Activated CD4-positive, alpha-beta T cell treated with anti-CD3 and anti-CD28 coated beads, Interleukin-2, amount 50 U/mL, for 24 hours (primary cell): ENCODE measurements at places on chromosomes 1 and 21.

GRCh38 chr1:160091666-160092223 lies 6.7 kb downstream of the IGSF8 start:
- no peak for DNase-seq

- DNase-seq: no peak
Observed at GRCh38 chr1:38526046-38526445, 333.5 kb downstream of the RRAGC start.

DNA sequence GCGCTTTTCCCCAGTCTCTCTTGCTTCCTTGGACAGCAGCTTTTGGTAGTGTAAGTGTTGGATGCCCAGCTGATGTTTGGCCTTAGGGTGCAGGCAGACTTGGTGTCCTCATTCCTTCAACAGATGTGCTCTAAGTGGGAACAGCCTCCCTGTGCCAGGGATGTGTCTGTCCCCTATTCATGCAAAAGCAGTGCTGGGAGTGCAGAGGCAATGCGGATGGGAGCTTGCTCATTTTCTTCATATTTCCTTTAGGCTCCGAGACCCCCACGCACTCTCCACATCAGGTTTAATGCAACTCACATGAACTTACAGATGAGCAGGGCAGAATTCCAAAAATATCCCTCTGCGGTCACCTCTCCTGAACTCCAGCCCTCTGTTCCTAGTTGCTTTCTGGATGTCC lies 96.1 kb downstream of the IER5 start:
- no peak for DNase-seq

GRCh38 chr1:65165269-65165993 lies 17.4 kb downstream of the AK4 start:
- no peak for DNase-seq

DNA sequence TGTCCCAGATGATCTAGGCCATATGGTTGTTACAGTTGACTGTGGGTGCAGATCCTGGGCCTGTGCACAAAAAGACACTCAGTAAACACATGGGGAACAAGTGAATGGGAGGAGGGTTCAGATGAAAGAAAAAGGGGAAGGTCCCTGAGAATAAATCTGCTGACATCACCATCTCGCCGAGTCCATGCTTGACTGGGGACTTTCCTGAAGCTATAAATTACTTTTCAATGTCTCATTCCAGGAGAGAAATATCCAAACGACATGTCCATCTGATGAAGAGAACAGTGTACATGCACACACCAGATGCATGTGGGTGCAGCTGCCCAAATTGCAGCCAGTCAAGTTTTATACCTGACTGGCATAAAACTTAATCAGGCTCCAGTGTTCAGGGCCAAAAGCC lies 109.0 kb downstream of the HIVEP3 start:
- DNase-seq: no peak

GRCh38 chr1:209780268-209780667 lies 4.1 kb downstream of the C1orf74 start:
- DNase-seq: no peak

- DNase-seq: no peak
Observed at GRCh38 chr1:158112994-158113758, 67.5 kb upstream of the CD1D start.

GRCh38 chr21:32007456-32007855 lies 134.6 kb downstream of the HUNK start:
- DNase-seq: no peak

GRCh38 chr1:171155484-171155883 lies 29.6 kb upstream of the FMO2 start:
- DNase-seq: no peak

GRCh38 chr1:221343607-221344006 lies 398.3 kb downstream of the DUSP10 start:
- DNase-seq: no peak

- DNase-seq: no peak
Observed at GRCh38 chr1:228013935-228014930, 7.4 kb downstream of the WNT3A start.

DNA sequence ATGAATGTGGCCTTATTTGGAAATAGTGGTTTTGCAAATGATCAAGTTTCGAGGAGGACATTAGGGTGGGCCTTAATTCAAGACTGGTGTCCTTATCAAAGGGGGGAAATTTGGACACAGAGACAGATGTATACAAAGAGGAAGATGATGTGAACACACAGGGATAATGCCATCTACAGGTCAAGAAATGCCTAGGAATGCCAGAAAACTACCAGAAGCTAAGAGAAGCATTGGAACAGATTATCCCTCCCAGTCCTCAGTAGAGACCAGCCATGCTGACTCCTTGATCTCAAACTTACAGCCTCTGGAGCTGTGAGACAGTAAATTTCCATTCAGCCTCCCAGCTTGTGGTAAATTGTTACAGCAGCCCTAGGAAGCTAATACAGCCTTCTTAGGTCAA lies 151.4 kb downstream of the PTGER3 start:
- no peak for DNase-seq

- DNase-seq: no peak
Observed at GRCh38 chr1:56547473-56547872, 31.9 kb downstream of the PLPP3 start.

DNA sequence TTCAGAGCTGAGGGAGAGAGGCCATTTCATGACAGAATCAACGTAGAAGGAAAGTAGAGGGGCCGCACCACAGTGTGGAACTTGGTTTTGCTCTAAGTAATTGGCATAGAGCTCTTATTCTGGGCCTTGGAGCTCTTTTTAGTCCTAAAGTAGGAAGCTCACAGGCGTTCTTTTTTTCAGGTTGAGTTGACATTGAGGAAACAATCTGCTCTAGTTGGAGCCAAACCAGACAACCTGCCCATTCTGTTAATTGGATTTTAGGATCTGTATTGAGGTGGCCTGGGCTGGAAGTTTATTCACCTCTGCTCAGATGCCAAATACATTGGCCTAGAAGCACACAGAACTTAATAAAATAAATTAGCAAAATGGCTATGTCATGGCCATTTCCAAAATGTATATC lies 1093.9 kb downstream of the ADGRL2 start:
- DNase-seq: no peak

DNA sequence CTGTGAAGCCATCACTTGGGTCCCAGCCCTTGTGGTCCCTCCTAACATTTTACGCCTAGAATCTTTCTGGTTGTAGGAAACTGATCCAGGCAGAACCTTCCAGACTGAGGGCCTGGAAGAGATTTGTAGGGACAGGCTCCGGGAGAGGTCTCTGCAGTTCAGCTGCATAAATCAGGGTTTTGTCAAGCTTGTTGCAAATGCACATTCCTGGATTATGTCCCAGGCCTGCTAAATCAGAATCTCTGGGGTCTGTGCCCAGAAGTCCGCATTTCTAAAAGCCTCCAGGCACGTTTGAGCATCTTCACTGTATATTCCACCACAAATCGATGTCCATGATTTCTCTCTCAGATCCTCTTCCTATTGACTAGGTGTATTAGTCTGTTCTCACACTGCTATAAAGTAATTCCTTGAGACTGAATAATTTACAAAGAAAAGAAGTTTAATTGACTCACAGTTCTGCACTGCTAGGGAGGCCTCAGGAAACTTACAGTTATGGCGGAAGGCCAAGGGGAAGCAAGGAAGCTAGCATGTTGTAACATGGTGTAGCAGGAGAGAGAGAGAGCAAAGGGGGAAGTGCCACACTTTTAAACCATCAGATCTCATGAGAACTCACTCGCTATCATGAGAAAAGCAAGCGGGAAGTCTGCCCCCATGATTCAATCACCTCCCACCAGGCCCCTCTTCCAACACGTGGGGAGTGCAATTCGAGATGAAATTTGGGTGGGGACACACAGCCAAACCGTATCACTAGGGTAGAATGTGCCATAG lies 1.2 kb upstream of the FHAD1 start:
- DNase-seq: no peak

DNA sequence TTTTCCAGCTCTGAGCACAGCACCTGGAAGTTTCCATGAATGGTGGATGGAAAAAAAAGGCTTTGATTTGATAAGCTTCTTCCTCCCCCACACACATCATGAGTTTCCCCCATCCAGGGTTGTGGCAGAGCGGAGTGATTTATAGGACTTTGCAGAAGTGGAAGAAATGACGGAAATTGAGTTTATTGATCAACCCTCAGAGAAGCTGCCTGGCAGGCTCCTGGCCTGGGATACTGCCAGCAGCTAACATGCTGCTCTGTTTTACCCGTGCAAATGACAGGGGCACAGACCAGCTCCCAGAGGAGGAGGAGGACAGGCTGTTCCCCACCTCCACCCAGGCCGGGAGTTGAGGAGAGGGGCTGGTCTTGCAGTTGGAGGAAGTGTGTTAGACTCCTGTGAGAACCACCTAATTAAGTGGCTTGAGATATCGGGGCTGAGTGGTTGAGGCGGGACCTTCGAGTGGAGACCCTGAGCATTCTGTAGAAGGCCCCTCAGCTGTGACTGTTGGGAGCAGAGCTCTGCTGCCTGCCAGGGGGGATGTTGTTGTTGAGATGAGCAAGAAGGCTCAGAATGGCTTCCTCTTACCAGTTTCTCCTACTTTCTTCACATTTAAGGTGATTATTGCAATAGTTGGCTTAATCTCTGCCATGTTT lies 21.8 kb downstream of the ADORA1 start:
- no peak for DNase-seq

DNA sequence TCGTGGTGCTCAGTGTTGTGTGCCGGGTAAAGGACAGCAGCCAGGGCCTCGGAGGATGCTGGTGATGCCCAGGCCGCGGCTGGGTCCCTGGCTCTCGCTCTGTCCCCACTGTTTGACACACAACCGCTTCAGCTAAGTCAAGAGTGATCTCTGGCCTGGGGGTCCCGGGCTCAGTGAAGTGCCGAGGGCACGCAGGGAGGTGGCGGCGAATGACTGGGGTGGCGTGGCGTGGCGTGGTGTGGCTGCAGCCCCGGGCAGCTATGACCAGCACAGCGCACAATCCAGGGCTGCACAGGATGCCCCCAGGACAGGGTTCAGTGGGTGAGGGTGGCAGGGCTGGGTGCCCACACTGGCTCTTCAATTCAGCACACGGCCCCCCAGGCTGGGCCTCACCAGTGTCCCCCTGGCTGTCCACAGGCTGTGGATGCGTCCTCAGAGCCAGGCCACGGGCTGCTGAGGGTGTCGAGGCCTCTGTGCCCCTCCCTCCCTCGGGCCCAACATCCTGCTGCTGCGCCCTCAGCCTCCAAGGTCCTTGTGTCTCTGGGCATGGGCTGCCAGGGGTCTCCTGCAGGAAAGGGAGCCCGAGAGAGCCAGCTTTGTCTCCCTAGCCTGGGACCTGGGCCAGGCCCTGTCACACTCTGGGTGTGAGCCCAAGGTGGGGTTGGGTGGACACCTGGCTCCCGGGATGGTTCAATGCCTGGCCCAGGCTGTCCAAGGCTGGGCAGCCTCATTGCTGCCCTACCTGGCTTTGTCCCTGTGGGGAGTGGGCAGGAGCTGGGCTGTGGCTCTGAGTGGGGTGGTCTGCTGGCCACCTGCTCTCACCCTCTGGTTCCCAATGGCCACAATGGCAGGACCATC lies 12.0 kb upstream of the SKI start:
- no peak for DNase-seq

- DNase-seq: no peak
Observed at GRCh38 chr1:15706751-15707150, 22.6 kb downstream of the PLEKHM2 start.

GRCh38 chr1:27071049-27071416 lies 58.4 kb upstream of the TENT5B start:
- no peak for DNase-seq

- DNase-seq: no peak
Observed at GRCh38 chr1:151510614-151510956, 602 bp upstream of the CGN start.

DNA sequence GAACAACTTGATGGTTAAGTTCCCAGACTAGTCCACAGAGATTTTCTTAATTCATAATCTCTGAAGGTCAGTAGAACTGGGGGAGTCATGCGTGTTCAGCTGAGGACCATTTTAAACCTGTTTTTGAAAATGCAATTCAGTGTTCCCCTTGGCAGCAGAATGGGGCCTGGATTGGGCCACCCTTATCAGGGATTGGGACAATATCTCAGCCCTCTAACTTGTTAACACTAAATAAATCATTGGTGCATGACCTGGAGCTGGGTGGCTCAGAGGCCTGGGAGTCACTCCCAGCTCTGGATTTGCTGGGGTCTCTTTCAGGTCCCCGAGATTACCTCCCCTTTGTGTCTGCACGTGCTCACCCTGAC lies 55.3 kb downstream of the MRPS6 start:
- DNase-seq: no peak

DNA sequence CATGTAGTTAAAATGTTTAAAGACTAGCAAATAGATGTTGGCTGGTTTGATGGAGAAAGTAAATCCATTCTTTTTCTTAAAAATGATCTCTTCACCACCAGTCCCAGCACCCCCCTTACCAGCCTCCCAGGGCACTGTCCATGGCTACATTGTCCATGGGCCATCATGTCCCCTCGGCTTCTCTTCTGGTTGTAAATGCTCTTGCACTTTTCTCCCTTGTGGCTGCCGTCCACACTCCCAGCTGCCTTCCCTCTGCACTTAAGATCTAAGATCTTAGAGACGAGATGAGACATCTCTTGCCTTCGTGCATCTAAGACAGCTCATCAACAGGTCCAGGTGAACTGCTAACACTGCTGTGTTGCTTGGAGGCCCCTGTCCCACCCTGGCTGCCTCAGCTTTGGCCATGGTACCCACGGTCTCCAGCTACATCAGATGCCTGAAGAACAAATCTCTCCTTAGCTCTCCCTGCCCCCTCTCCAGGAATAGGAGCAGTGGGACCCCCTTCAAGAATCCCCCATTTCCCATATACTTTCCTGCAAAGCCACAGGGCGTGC lies 11.1 kb downstream of the CAPN2 start:
- no peak for DNase-seq

DNA sequence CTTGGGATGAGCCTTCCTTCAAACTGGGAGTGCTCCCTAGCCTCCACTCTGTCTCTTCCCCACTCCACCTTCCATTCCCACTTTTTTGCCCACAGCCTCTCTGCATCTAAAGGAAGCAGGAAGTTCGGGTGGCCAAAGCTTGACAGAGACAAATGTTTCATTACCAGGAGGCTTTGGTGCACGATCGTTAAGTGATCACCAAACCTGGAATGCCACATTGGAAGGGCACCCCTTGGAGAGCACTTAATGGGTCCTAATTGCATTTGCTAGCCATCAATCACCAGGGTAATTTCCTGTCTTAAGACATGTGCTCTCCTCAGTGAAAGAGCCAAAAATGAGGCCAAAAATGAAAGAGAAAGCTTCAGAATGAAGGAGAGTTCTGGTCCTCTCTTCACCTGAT lies 206.5 kb downstream of the TNR start:
- no peak for DNase-seq

DNA sequence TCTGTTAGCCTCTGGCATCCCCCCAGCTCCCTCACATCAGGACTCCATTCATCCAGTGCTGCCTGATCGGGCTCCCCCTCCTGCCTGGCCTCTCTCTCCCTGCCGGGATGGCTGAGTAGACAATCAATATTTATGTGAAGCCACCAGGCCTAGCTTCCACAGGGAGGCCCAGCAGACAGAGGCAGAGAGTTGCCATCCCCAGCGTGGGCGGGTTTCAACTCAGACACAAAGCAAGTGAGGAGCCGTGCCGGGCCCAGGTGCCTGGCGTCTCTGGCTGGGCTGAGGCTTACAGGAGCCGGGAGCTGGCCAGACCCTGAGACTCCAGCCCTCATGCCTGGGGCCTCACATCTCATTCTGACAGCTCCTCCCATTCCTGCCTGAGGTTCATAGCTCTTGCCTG lies 34.5 kb upstream of the ATP2B4 start:
- DNase-seq: no peak

GRCh38 chr21:16262091-16262490 lies 532.3 kb downstream of the USP25 start:
- no peak for DNase-seq
